ENCODE measurements at places on chromosomes 4 and X.

DNA sequence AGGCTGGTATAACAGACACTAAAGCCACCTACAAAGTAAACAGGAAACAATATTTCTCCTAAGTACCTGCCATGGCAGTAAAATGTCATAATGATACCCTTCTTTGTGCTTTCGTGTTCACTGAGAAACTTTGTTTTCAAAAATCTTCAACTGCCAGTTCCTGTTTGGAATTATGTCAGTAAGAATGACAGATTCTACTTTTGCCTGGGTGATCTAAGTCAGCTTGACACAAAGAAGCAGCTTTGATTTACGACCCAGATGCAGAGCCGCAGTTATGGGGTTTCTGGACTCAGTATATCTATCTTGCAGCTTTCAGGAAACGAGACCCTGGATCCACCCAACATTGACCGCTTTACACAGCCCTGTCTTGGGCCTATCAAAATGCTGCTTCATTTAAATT, 71.2 kb downstream of the SNX25 start:
- DNase-seq: no peak

- no peak for DNase-seq
Observed at GRCh38 chr4:1048773-1049590, 37.6 kb downstream of the FGFRL1 start.

DNA sequence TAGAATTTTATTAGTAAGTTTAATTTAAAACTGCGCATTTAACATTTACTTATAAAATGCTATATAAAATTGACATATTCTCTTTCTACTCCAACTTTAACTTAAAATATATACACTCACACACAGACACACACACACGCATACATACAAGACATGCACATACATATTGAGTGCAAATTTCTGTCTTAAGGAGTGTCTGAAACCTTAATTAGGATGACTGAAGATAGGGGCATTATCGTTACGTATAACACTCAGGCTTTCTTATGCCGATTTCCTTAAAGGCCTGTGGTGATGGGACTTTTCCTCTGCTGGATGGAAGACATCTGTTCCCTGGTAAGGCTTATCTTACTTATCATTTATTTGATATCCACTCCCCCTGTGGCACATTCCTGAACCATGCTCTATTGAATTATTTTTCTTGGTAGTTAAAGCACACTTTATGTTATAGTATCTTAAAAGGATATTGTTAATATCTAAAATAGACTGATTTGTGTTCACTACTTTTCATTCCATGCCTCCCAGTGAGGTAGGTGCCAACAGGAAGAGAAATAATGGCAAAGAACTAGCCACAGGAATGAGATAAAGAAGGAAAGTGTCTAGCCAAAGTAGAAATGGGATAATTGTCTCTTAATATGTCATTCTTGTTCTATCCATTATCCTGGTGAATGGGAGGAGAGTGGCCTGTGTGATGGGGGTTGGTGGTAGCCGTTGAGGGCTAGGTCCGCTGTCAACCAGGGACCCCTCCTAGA, 92.9 kb upstream of the GPRIN3 start:
- DNase-seq: no peak

GRCh38 chr4:11698033-11698432, 269.3 kb upstream of the HS3ST1 start:
- DNase-seq: no peak

All from stimulated activated CD4-positive, alpha-beta T cell treated with anti-CD3 and anti-CD28 coated beads, Interleukin-1b, Interleukin-23, amount 100 ng/mL, for 4 hours (primary cell).